ENCODE measurements at places on chromosomes 1 and 21.

DNA sequence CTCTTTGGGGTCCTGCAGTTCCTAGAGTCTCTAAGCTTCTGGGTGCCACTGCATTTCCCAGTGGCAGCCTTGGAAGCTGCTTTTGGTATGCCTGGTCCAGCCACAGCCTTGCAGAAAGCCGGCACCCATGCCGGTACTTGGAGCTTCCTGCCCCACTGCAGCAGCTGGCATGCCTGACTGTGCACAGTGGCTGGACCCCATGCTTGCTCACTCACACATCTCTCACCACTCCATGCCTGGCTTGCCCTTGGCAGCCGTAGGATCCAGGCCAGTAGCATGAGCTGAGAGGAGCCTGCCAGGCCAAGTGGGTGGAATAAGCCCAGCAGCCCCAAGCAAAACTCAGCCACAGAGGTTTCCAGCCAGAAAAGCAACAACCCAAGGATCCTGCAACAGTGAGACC lies 20.3 kb upstream of the FNBP1L start:
- DNase-seq: no peak

- DNase-seq: no peak
These were observed 56.0 kb downstream of the FOXJ3 start for GRCh38 chr1:42279055-42279454.

DNA sequence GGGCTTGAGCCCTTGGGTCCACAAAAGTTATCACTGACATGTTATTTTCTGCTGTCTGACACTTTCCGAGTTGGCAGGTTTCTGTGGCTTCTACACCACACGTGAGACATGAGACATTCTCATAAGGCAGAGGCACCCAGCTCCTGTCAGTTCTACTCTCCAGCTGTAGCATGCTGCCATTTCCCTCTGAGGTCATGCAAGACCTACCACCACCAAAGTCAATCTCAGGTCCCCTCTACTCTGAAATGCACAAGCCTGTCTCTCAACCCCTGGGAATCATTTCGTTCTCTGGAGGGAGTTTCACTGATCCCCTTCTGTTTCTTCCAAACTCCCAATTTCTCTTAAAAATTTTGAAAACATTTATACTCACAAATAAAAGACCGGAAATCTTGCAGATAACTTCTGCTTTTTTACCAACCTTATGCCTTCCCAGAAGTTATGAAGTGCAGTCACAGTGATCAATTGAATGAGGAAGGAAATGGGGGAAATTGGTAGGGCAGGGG lies 39.5 kb upstream of the CR2 start:
- no peak for DNase-seq

GRCh38 chr1:158295791-158296190 lies 6.1 kb downstream of the CD1C start:
- no peak for DNase-seq

DNA sequence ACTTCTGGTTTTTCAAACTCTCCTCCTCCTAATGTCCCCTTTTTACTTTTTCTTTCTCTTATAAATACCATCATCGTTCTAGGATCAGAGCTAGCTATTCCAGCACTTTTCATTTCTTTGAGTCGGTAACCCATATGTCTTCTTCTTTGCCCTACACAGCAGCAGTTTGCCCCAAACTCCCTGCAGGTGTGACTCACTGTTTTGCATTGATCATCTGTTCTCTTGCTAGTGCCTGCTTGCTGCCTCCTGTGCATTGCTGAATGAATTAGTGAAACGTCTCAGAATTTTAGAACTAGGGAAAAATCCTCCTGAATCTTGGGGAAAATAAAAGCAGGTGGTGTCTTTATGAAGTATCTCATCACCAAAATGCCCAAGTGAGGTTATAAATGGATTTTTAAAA lies 21.7 kb downstream of the KCNK2 start:
- DNase-seq: no peak

- no peak for DNase-seq
These were observed 13.8 kb downstream of the ENSA start for GRCh38 chr1:150615346-150616201.
